Nucleus accumbens (tissue), 56 donors: ENCODE measurements at places on chromosomes 3 and 15.

DNA sequence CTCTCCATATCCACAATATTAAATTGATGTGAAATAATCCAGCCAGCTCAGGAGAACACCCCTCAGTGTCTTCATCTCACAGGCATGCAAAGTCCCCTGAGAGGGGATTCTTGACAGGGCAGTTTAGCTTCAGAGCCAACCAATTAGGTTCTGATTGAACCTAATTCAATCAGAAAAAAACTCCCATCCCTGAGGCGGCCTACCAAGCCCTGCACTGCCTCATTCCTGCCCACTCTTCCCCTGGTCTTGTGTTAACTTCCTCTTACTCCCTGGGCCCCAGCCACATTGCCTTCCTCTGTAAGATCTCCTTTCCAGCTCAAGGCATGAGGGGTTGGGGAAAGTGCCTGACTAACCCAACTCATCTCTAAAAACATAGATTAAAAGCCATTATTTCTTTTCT lies 46.1 kb downstream of the FRMD4B start:
- DNase-seq, result no peak

- no peak for DNase-seq
These were observed 199.3 kb upstream of the BCL6 start for GRCh38 chr3:187944390-187945179.

GRCh38 chr15:35443376-35443775 lies 102.6 kb downstream of the DPH6 start:
- DNase-seq, result no peak

- no peak for DNase-seq
These were observed 499.0 kb downstream of the DIPK2A start for GRCh38 chr3:144470666-144471065.

GRCh38 chr3:105958237-105959000 lies 89.6 kb upstream of the CBLB start:
- DNase-seq, result no peak

DNA sequence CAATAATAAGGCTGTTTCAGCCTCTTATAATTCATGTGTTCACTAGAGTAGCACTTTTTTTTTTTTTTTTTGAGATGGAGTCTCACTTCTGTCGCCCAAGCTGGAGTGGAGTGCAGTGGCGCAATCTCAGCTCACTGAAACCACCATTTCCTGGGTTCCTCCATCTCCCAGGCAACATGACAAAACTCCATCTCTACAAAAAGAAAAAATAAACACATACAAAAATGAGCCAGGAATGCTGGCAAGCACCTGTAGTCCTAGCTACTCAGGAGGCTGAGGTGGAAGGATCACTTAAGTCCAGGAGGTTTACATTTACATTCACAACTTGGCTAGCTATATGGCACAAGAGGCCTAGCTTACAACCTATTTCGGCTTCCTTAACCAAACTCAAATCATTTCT lies 6.8 kb downstream of the USP4 start:
- no peak for DNase-seq

DNA sequence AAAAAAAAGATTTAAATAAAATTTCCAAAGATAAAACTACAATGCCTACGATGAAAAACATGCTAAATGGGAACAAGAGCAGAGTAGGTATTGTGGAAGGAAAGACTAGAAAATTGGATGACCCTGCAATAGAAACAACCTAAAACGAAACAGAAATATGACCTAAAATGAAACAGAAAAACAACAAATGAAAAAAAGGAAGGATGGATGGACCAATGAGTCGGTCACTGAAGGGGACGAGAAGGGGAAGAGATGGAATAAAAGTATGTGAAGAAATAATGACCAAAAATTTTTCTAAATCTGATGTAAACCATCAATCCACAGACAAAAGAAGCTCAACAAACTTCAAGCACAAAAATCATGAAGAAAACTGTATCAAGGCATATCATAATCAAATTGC lies 44.8 kb downstream of the TBC1D2B start:
- no peak for DNase-seq

DNA sequence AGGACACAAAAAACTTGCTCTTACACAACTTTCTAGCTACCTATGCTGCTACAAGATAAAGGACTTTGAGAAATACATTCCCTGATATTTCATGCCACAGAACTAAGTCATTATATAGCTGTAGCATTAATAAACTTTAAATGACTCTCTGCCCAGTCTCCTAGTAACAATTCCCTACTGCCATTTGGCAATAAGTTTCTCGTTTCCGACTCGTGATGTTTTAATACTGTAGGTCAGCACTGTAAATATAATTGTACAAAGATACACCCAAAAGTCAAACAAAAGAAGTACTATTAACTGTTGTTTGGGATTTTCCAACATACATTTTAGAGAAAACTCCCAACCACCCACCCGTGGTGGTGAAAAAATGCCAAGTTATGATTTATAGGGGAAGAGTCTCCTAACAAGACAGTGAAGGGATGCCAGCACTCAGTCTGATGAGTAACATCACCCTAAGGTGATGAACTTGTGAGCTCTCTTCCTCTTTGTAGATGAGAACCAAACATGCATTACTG lies 132.2 kb downstream of the DUT start:
- DNase-seq, result no peak
